CD14-positive monocyte (primary cell): ENCODE measurements at places on chromosomes 7 and 10.

- H3K36me3 ChIP-seq, result no peaks in the 10 kb centered on the region
- no peak overlapping the region for H3K4me3 ChIP-seq
- peaks cover 49% of the 10 kb centered on the region for H3K27me3 ChIP-seq
- DNase-seq, result no peak
- H3K4me1 ChIP-seq, result no peaks in the 10 kb centered on the region
Measured at GRCh38 chr10:118246332-118247295, 95.5 kb downstream of the FAM204A start.

- no peak for DNase-seq
- H3K27me3 ChIP-seq, result no peaks in the 10 kb centered on the region
- no peaks in the 10 kb centered on the region for H3K36me3 ChIP-seq
Measured at GRCh38 chr7:140981951-140982350, 32.8 kb downstream of the MRPS33 start.

DNA sequence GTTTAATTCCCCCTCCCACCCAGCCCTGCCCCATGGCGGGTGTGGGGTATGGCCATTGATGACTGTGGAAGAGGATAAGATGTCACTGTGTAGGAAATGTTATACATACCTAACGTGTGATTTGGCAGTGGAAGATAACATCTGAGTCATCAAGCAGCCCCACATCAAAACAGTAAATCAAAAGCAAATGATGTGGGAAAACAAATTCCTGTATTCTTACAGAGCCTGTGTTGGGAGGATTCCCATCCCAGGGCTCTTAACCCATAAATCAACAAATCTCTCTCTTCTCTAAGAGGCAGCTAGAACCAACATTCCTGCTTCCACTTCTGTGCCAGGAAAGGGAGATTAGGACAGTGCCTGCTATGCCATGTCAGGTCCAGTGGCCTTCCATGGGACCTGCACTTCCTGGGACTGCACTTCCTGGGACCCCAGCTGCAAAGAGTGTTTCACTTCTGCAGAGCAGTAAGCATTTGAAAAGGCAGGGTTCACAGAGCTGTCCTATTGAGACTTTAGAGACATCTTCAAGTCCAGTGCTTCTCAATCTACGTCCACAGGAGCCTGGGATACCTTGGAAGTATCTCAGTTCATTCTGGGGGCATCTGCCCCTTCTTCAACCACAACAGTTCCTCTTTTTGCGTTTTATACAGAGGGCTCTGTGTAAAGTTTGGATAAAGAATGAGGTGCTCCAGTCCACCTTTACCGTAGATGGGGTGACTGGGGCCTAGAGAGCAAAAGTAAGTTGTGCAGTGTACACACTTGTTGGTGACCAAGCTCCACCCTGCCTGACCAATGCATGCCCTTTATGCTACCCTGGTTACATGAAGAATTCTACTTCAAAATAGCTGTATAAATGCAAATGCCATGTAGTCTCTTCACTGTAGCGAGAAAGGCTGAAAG lies 45.7 kb downstream of the ATXN7L1 start:
- H3K36me3 ChIP-seq, result no peaks in the 10 kb centered on the region
- peaks cover 2% of the 10 kb centered on the region for H3K4me1 ChIP-seq
- H3K27ac ChIP-seq, result no peak overlapping the region
- no peaks in the 10 kb centered on the region for H3K27me3 ChIP-seq

GRCh38 chr10:30645340-30645827 lies 15.8 kb upstream of the LYZL2 start:
- peaks cover 25% of the 10 kb centered on the region for H3K27me3 ChIP-seq
- H3K27ac ChIP-seq, result no peak overlapping the region
- no peaks in the 10 kb centered on the region for H3K36me3 ChIP-seq
- H3K4me3 ChIP-seq, result no peak overlapping the region
- no peaks in the 10 kb centered on the region for H3K4me1 ChIP-seq

DNA sequence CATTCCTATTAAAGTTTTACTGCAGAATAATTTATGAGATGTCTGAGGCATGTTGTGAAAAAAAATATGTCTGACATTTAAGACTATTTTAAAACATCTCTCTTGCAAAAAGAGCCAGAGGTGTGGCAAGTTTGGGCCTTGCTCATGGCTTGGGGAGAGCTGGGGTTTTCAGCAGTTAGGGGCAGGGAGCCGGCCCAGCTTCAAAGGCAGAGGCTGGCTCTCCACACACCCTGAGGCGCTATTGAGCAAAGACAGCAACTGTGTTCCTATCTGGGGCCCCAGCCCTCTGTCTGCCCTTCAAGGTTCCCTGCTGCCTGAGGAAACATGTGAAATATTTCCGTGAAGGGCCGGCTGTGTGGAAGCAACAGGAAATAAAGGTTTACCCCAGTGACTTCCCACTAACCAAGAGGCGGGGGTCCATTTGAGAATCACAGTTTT lies 94.0 kb downstream of the SORBS1 start:
- no peak overlapping the region for H3K27ac ChIP-seq
- no peak overlapping the region for H3K4me3 ChIP-seq
- DNase-seq, result no peak

DNA sequence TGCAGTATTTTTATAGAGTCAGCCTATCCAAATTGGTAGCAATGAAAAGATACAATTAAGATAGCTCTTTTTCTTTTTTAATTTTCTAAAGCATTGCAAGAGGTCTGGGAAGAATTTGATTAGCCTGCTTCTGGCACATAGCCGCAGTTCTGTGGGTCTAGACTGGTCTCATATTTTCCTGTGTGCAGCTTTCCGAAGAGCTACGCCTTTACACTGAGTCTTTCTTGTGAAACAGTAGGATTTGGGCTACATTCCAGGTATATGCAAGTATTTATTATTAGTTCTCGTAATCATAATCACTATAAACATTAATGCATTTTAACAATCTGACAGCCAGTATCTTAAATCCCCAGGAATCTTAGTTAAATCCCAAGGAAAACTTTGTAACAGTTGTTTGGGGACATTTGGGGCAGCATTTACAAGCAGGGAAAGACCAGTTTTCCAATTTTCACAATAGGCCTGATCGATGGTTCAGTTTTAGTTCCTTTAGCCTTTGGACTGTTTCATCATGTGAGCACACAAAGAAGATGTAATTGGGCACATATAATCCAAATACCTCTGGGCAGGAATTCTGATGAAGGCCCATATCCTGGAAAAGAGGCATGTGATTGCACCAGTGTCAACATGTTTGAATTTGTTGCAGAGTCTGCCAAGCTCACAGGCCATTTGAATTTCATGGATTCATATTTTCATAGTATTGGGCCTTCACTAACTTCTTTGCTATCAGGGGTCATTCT lies 287.3 kb downstream of the INHBA start:
- H3K4me3 ChIP-seq, result no peak overlapping the region
- DNase-seq, result no peak
- H3K27me3 ChIP-seq, result no peaks in the 10 kb centered on the region
- no peaks in the 10 kb centered on the region for H3K36me3 ChIP-seq
- H3K27ac ChIP-seq, result no peak overlapping the region

GRCh38 chr10:7428673-7429350 lies 18.0 kb upstream of the SFMBT2 start:
- H3K4me1 ChIP-seq, result no peaks in the 10 kb centered on the region
- H3K27ac ChIP-seq, result no peak overlapping the region
- no peak for DNase-seq
- H3K36me3 ChIP-seq, result no peaks in the 10 kb centered on the region

DNA sequence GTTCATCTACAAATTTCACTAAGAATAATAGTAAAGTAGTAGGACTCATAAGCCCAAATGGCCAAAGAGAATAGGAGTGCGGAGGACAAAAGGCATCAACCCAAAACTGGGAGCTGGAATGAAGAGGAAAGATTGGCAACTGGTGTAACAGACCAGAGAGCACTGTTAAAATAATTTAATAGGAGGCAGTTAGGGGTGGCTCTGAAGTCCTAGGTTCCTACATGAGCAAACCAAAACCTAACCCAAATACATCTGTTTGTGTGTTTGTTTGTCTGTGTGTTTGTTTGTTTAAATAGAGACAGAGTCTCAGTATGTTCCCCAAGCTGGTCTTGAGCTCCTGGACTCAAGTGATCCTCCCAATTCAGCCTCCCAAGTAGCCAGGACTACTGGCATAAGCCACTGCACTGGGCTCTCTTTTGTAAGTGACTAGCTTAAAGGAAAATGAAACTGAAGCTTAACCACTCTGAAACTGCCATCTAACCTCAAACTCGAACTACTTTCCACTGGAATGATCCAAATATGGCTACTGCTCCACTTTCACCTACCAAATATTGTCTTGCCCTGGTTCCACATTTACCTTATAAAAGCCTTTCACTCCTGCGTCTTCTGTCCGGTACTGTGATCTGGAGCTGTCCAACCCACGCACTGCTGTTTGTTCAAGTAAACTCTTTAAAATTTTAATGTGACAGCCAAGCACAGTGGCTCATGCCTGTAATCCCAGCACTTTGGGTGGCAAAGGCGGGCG lies 94.9 kb downstream of the AKR1D1 start:
- H3K27ac ChIP-seq, result peak overlapping the region; percentile 44
- no peaks in the 10 kb centered on the region for H3K36me3 ChIP-seq
- H3K27me3 ChIP-seq, result no peaks in the 10 kb centered on the region

DNA sequence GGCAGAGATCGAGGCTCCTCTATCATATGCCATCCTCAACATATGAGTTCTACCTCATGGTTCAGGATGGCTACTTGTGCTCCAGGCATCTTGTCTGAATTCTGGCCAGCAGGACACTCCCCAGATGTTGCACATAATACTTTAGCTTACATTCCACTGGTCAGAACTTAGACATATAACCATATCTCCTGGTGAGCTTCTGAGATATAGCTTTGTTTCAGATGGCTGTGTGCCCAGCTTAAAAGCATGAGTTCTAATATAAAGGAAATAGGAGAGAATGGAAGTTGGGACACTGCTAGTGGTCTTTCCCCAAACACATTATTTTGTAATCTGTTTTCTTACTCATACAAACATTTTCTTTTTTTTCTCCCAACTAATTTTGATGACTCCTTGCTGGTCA lies 50.8 kb upstream of the IFRD1 start:
- H3K36me3 ChIP-seq, result no peaks in the 10 kb centered on the region
- H3K27ac ChIP-seq, result no peak overlapping the region
- no peak for DNase-seq
- H3K4me1 ChIP-seq, result no peaks in the 10 kb centered on the region

GRCh38 chr10:62386356-62387320 lies 12.5 kb downstream of the ZNF365 start:
- H3K36me3 ChIP-seq, result no peaks in the 10 kb centered on the region
- DNase-seq, result no peak
- no peak overlapping the region for H3K27ac ChIP-seq
- H3K4me3 ChIP-seq, result no peak overlapping the region
- no peaks in the 10 kb centered on the region for H3K27me3 ChIP-seq
- H3K4me1 ChIP-seq, result no peaks in the 10 kb centered on the region

DNA sequence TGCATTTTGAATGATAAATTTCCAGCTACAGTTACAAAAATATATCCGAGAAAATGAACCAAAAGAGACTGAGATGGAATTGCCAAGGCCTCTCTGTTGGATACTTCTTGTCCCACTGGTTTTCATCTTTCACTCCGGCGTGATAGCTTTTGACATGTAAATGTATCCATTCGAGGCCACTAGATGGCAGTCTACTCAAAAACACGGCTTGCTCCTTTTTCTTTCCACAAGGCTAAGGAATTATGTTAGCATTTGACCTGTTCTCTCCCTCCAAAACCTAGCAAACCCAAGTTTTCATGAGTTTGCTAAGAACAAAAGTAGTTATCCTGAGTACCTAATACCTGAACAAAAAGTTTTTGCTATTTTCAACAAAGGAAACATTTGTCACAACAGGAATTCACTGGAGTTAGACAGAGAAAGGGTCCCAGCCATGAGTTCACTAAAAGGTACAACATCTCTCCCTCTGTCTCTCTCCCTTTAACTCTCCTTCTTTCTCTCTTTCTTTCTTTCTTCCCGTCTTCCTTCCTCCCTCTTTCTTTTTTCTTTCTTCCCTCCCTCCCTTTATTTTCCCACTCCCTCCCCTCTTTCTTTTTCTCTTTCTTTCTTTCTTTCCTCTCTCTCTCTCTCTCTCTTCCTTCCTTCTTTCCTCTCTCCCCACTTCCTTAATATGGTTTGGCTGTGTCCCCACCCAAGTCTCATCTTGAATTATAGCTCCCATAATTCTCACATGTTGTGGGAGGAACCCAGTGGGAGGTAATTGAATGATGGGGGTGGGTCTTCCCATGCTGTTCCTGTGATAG lies 207.9 kb upstream of the MYO3A start:
- H3K36me3 ChIP-seq, result no peaks in the 10 kb centered on the region
- H3K27ac ChIP-seq, result no peak overlapping the region
- no peaks in the 10 kb centered on the region for H3K27me3 ChIP-seq
- H3K4me1 ChIP-seq, result no peaks in the 10 kb centered on the region
- peak; percentile 25 for DNase-seq
- H3K4me3 ChIP-seq, result no peak overlapping the region

- H3K4me1 ChIP-seq, result no peaks in the 10 kb centered on the region
- H3K36me3 ChIP-seq, result no peaks in the 10 kb centered on the region
- no peaks in the 10 kb centered on the region for H3K27me3 ChIP-seq
- H3K4me3 ChIP-seq, result no peak overlapping the region
- no peak for DNase-seq
Measured at GRCh38 chr10:66629996-66630395, 295.8 kb upstream of the LRRTM3 start.

DNA sequence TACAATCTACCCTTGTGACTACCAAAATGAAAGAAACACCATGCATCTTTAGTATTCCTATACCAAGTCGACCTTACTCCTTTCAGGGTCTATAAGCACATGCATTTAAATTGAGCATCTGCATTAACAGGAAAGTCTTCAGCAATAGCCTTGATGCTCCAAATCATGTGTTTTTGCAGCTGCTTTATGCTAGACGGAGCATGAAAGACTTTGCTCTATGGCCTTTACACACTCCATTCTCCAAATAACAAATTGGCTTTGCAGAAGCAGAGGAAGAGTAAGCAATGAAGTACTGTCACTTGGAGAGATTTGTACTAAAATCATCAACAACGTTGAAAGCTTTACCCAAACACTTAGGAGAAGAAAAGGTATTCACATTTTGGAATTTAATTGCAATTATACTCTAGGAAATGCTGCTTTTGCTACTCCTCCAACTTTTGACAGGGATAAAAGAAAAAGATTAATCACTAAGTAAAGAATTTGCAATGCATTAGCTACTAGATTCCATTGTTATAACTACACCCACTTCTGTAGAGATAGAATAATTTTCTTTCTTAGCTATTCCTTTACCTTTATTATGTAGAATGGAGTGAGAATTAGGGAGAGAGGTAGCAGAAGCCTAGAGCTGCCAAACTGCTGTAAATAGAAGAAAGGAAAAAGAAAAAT lies 131.8 kb downstream of the SEMA3E start:
- no peak overlapping the region for H3K4me3 ChIP-seq
- H3K27ac ChIP-seq, result no peak overlapping the region
- H3K27me3 ChIP-seq, result no peaks in the 10 kb centered on the region
- H3K36me3 ChIP-seq, result no peaks in the 10 kb centered on the region
- DNase-seq, result no peak

- H3K27ac ChIP-seq, result no peak overlapping the region
- H3K27me3 ChIP-seq, result no peaks in the 10 kb centered on the region
- H3K4me3 ChIP-seq, result no peak overlapping the region
- no peaks in the 10 kb centered on the region for H3K4me1 ChIP-seq
Measured at GRCh38 chr7:29352041-29352440, 157.5 kb downstream of the CHN2 start.
